Stimulated activated CD4-positive, alpha-beta T cell treated with anti-CD3 and anti-CD28 coated beads, Interleukin-2, amount 100 ng/mL, for 48 hours (primary cell): ENCODE measurements at places on chromosomes 12 and 14.

- DNase-seq = no peak
Measured at GRCh38 chr14:48536318-48536717, 860.9 kb upstream of the MDGA2 start.

GRCh38 chr12:32834122-32834521, 62.5 kb downstream of the PKP2 start:
- no peak for DNase-seq

GRCh38 chr14:38108681-38109080, 99.0 kb upstream of the SSTR1 start:
- DNase-seq = no peak

GRCh38 chr12:108478611-108479206, 36.4 kb upstream of the FICD start:
- no peak for DNase-seq
